ENCODE measurements at places on chromosomes 2 and 18.

- DNase-seq, result no peak
These were observed 10.7 kb upstream of the STAM2 start for GRCh38 chr2:152186262-152186661.

DNA sequence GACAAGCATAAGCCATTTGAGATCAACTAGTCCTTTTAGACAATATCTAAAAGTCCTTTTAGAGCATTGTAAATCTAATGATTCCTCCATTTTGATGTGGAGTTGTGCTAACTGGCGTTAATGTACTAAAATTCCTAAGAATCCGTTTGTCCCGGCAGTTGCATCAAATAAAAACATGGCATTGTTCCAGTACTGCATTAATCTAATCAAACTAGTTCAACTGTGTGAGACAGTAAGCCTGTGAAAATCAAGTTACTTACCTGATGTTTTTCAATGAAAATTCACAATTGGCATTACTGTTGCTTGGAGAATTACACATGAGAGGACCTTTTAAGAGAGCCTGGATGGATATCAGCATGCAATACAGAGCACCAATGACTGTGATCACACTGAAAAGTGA is 13.3 kb downstream of the TM4SF20 start:
- no peak for DNase-seq

DNA sequence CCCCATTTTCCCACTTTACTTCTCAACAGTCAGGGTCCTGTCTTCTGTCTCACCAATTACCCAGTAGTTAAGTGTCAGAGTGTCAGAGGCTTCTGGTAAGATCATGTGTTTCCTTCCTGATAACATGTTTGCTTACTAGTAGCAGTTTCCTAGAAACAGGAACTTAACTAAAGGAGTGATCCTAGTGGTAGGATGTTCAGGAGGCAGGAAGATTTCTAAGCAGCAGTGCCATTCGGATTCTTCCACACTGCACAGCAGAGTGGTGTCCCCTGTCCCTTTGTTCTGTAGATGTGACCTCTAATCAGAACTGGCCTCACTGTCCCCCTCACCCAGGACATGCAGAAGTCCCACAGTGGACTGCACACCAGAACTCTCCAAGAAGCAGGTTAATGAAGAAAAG is 221.8 kb upstream of the OSR1 start:
- no peak for DNase-seq

GRCh38 chr2:206657087-206657486 is 14.8 kb downstream of the FAM237A start:
- no peak for DNase-seq

DNA sequence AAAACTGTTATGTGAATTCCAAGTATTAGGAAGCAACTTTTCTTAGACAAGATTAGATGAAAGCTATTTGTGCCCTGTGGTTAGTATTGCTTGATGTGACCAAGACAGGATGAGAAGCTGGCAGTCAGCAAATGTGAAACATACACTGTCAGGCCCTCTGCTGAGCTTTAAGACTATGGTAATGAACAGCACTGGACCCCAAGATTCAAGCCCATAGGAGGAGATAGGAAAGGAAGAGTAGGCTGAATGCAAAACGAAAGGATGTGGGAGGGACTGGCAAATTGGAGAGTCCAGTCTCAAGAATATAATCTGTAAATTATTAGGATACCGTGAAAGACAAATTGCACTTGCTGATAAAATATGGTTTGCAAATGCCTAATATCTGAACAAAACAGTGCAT is 16.4 kb downstream of the BZW1 start:
- DNase-seq, result no peak

DNA sequence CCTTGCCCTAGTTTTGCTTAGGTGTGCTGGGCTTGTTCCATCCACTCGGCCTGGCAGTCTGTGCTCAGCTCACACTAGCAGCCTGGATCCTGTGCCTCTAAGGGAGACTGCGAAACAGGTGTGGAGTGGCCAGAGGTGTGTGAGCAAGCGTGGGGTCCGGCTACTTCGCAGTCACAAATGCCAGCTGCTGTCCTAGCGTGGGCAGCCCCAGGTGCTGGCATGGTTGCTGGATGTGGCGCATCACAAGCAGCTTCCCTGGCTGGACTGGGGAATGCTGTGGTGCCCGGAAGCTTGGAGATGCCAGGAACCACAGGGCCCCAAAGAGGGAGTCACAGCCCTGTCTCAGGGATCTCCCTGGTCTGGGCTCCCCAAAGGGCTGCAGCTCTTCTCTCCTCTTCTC is 119.0 kb upstream of the TMEFF2 start:
- DNase-seq, result no peak

DNA sequence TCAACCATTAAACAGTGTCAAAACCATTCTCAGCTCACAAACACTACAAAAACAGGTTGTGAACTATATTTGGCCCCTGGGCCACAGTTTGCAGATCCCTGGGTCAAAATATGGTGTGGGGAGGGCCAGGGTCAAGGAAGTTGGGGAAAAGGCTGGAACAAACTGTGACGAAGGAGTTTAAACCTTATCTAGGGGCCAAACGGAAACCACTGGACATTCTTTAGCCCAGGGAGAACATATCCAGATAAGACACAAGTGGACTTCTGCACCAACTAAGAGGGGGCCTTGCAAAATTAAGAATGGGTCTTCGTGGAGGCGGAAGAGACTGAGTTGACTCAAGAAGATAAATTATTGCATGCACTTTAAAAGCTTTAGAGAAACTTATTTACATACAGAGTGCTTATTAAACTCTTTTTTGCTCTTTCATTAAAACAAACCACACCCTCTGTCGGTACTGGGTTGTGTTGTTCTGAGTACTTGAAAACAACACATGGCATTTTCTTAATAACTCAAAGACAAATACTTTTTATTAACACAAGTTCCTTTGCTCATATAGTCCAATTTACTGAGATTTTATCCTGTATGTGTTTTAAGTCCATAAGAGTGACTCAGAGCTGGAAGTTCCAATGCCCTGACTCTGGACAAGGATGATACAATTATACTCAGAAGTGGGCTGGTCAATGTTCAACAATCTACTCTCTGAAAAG is 5.3 kb upstream of the ASAP2 start:
- DNase-seq, result no peak

DNA sequence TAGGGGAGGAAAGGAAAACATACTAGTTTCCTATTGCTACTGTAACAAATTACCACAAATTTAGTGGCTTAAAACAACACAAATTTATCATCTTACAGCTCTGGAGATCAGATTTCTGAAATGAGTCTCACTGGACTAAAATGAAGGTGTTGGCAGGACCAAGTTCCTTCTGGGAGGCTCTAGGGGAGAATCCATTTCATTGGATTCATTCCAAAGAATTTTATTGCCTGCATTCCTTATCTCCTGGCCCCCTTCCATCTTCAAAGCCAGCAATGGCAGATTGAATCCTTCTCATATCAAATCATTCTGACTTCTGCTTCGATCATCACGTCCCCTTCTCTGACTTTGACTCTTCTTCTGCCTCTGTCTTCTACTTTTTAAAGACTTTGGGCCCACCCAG is 250.9 kb downstream of the IRS1 start:
- DNase-seq, result no peak

- DNase-seq, result no peak
These were observed 82.0 kb upstream of the TTC39C start for GRCh38 chr18:23932385-23933067.

GRCh38 chr2:127770973-127771735 is 39.8 kb downstream of the WDR33 start:
- DNase-seq, result no peak

GRCh38 chr2:57552885-57553284 is 493.7 kb upstream of the VRK2 start:
- no peak for DNase-seq

GRCh38 chr2:170092436-170093060 is 85.4 kb upstream of the MYO3B start:
- no peak for DNase-seq

DNA sequence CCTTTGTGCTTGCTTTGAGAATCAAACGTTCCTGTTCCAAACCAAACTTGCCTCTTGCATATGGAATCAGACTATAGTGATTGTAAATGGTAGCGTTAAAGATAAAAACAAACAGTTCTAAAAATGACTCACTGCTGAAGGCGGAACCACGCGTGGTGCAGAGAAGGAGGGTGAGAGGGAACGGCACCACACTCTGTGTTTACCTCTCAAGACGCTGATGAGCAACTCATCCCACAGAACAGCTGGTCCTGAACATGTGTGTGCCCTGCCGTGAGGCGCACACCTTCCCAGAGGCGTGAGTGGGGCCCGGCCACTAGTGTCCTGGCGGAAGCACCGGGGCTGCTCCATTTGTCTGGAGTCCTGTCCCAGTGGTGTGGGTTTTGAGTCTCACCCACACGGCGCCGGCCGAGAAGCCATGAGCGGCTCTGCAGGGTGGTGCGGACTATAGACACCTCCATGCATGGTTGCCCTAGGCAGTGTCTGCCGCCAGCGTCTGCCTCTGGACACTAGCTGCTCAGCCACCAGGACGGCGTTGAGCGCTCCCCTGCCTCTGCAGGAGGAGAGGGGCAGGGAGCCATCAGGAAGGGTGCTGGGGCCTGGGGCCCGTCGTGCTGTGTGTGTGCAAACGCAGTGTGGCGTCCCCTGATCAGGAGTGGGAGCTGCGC is 52.1 kb downstream of the NFATC1 start:
- no peak for DNase-seq

DNA sequence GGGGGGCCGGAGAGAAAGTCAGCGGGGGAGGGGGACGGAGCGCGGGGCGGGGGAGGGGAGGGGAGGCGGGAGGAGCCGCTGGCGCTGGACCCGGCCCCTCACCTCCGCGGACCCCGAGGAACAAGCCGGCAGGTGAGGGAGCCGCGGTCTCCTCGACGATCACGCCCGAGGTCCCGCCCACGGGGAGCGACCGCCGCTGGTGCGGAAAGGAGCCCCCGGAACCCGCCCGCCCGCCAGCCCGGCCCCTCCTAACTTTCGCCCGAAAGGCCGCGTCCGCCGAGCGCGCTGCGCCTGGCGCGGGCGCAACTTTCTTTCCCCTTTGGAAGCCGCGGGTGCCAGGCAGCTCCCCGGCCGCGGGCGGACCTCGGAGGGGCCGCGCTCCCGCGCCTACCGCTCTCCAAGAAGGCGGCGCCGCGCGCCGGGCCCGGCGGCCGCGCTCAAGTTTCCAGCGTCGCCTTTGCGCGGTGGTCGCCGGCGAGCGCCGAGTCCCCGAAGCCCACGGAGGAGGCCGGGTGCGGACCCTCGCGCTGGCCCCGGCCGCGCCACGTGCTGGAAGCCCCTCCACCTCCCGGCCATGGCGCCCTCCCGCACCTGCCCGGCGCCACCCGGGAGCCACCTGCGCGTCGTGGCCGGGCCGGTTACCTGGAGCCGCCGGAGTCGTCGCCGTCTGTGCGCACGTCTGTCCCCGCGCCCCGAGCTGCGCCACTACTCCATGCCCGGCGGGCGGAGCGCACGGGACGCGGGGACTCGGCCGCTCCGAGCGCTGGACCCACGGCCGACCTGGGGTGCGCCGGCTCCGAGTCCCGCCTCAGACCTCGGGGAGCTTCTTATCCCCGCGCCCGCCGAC is at the start of gene ALKAL2:
Gene ALKAL2, minus strand, starts transcription at position 181 of the 847 bp plus-strand sequence. CDS start 256 bp downstream, outside the sequence.
- DNase-seq, result no peak

GRCh38 chr2:67242456-67242855 is 154.7 kb upstream of the ETAA1 start:
- no peak for DNase-seq

GRCh38 chr18:12911929-12912703 is 28.1 kb upstream of the PTPN2 start:
- DNase-seq, result no peak

DNA sequence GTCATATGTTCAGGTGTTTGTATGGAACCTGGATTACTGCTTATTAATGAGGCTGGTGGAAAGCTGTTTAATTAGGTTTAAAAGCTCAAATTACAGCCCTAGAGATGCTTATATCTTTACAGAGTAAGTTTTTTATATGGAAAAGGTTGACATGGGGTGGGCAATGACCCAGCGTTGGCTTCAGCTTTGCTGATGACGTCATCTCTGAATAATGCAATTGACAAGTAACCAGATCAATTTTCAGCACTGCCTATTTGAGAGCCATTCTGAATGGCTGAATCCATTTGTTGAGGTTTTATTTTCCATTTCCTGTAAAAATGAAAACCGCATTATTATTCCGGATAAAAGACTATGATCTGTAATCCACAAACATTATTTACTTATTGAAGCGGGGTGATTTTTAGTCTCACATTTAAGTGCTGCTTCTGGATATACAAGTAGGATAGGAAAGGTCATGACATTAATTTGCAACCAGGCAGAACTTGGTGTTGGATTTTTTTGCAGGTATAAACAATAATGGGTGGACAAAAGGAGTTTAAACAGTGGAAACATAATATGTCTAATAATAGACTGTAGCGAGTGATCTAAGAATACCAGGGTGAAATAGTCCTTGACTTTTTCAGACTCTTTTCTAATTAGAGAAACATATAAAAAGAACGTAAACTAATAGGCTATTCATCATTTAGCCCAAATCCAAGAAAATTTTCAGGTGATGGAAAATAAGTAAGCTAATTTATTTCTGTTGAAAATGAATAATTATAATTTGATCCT is 2.7 kb downstream of the PPP1R1C start:
- no peak for DNase-seq

GRCh38 chr18:70086085-70086484 is 119.4 kb downstream of the RTTN start:
- DNase-seq, result no peak

DNA sequence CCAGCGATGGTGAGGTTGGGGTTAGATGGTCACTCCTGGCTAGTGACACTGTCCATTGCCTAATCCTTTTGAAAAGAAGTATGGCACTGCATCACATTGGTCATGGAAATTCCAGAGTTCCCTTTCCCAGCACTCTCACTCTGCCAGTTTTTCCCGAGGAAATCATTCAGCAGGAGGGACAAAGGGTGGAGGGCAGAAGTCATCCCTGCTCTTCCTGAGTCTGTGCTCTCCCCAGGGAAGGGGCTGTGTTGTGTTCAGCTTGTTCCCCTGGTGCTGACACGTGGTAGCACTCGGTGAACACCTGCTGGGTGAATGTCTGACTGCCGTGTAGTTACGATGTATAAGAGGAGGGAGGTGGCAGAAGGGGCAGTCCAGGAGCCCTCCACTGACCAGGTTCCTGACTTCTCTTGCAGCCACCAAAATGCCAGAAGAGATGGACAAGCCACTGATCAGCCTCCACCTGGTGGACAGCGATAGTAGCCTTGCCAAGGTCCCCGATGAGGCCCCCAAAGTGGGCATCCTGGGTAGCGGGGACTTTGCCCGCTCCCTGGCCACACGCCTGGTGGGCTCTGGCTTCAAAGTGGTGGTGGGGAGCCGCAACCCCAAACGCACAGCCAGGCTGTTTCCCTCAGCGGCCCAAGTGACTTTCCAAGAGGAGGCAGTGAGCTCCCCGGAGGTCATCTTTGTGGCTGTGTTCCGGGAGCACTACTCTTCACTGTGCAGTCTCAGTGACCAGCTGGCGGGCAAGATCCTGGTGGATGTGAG is 21.6 kb downstream of the STEAP3 start:
- no peak for DNase-seq

- DNase-seq, result no peak
These were observed 117.1 kb downstream of the RAD51AP2 start for GRCh38 chr2:17401096-17401495.

DNA sequence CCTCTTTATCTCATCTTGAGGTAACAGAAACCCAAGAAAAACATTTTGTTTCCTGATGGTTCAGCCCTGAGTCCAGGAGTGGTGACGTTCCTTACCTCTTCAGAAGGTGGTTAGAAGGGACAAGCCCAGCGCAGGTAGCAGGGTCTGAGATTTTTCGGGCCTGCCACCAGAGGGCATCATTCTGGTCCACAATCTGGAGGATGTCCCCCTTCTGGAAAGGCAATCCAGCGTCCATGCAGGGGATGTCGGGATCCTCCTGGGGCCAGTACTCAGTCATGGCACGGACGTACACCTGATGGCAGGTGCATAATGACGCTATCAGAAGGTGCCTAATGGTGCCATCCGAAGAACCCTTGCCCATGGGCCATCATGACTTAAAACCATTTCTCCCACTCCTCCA is 17.7 kb downstream of the MPP4 start:
- DNase-seq, result no peak

- no peak for DNase-seq
These were observed 111.7 kb downstream of the PIEZO2 start for GRCh38 chr18:11037533-11038240.

Data from heart left ventricle (tissue), 16 donors.